ENCODE measurements at places on chromosomes 4 and X.

DNA sequence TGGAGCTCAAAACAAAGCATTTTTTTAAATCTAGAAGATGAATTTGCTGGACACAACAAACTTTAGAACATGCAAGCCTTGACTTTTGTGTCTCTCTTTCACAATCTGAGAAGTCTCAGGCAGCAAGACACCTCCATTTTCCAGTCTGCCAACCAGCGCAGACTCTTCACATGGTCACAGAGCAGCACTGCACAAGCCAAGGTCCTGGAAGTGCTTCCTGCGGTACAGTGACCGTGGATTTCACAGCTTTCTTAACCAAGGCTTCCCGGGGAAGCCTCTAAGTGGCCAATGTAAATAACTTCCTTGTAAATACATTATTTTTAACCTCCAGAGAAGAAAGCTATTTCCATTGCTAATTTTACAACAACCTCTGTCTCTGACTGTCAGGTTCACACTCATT lies 31.2 kb downstream of the ZNF827 start:
- no peak for DNase-seq

DNA sequence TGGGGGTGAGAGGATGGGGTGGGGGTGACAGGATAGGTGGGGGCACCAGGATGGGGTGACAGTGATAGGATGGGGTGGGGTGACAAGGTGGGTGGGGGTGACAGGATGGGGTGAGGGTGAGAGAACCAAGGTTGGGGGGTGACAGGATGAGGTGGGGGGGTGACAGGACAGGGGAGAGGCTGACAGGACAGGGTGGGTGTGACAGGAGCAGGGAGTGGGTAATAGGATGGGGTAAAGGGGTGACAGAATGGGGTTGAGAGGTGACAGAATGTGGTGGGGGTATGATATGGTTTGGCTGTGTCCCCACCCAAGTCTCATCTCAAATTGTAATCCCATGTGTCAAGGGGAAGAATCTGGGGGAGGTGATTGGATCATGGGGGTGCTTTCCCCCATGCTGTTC lies 26.0 kb downstream of the RNF212 start:
- DNase-seq: no peak

DNA sequence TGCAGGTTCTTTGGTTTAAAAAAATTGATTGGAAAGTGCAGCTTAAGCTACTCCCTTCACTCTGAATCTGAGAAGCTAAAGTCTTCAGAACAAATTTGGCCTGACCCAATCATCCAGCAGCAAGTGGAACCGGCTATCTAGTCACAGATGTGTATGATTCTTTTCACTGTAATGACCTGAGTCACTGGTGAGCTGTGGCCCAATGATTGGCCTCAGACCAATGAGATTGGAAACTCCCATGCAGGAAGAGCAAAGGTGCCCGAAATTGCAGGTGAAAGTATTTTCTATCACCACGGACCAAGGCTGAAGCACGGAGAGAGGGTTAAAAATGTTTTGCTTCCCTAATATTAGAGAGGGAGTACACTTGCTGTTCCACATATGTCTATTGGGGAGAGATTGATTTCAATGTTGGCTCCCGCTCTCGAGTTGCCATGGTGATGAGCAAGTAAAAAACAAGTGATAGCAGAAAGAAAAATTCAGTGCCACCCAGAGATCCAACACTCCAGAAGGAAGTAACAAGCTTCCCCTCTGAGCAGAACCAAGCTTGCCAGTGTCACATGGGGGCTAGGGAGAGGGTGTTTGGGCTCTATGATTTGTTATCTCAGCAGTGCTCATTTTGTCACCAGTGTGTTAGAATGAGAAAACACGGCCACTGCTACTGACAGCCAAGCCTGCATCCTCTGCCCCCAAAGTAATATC lies 11.2 kb downstream of the RIPPLY1 start:
- no peak for DNase-seq

DNA sequence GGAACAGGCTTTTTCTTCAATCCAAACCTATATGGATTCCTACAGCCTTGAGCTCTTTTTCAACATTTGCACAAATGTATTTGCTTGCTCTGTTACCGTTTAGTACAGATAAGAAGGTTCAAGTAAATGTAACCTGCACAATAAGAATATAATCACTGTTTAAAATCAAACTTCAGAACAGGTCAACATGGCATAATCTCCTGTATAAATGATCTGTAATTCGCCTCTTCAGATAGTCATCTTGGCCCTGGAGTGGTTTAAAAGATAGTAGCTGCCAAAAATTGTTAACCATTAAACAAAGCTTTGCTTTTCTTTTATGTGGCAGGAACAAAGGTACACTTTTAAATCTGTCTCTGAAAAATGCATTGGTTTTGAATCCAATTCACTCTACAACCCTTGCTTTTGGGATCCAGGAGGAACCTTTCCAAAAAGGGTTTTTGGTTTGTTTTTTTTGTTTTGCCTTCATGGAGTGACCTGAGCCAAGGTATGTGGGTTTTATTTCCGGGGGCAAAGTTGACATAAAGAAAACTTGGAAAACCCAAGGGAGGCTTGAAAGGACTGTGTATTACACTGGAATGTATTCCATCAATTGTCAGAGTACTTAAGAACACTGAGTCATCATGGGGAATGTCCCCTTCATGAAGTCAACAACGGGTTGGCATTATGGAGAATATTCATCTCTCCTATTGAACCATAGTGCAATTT lies 210.4 kb upstream of the HCCS start:
- no peak for DNase-seq

DNA sequence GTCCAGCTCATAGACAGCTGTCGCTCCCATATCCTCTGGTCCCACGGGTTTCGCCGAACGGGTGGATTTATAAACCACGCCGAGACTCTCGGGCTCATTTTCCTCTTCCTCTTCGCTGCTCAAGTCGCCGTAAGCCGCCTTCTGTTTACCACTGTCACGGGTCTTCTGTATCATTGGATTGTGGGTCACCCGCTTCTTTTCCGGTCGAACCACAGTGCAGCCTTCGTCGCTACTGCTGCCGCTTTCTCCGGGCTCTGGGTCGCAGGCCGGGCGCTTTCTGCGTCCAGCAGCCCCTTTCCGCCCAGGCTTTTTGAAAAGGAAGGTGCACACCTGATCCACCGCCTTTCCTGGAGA lies 311 bp downstream of the RNF113A start:
- DNase-seq: peak; percentile 33

DNA sequence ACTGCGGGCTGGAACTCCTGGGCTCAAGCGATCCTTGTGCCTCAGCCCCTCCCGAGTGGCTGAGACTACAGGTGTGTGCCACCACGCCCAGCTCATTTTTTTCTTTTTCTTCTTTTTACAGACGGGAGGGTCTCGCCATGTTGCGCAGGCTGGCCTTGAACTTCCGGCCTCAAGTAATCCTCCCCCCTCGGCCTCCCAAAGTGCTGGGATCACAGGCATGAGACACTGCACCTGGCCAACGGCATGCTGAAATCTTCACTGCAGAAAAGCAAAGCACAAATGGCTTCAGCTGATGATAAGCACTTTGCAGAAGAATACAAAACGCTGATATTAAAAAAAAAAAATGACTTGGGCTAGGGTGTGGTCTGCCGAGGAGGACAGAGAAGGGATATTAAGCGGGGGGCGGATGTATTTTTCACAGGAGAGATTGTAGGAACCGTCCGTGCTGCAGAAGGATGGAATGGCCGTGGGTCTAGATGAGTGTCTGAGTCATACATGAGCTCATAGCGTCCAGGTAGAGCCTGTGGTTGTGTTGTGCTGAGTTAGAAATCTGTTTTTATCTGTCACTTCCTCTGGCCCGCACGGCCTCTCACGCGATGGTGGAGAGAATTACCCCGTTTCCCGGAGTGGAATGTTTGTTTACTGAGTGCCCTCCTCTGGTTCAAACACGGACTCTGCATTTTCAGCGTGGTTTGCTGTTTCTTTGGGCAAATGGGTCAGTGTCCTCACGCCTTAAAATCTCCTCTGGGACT lies 8.5 kb upstream of the AKAP17A start:
- DNase-seq: peak; percentile 16

- DNase-seq: no peak
These were observed 49.3 kb downstream of the INTS12 start for GRCh38 chr4:105659190-105659589.

DNA sequence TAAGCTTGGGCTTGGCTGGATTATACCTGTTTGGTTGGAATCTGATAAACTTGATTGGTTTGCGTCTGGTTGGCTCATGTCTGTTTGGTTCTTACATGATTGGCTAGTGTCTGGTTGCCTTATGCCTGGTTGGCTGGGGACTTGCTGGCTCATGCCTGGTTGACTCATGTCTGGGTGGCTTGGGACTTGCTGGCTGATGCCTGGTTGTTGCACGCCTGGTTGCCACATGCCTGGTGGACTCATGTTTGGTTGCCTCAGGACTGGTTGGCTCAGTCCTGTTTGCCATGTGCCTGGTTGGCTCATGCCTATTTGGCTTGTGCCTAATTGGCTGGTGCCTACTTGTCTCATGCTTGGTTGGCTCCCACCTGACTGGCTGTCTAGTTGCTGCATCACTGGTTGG lies 104.5 kb downstream of the APOOL start:
- no peak for DNase-seq

DNA sequence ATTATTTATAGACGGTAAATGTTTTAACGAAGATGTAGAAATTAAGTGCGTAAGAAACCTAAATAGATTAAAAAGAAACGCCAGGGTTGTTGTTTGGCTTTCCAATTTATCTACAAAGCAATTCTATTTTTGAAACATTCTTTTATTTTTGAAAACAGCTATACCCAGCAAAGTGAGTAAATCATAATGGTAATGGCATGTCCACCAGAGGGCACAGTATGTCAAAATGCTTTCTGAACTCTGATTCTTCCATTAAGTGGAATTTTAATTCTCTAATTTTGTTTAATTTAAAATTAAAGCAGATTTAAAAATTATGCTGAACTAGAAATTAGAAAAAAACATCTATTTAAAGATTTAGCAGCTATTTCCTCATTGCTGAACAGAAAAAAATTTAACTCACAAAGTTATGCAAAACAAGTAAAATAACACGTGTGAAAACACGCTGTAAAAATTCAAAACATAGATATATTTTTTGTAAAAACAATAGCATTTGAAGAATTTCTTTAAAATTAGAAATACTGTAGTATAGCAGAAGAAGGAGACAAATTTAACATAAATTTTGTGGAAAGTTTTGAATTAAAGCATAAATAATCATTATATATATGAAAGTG lies 26.5 kb downstream of the RASSF6 start:
- no peak for DNase-seq

GRCh38 chrX:85026170-85026569 lies 22.5 kb downstream of the APOOL start:
- DNase-seq: no peak

DNA sequence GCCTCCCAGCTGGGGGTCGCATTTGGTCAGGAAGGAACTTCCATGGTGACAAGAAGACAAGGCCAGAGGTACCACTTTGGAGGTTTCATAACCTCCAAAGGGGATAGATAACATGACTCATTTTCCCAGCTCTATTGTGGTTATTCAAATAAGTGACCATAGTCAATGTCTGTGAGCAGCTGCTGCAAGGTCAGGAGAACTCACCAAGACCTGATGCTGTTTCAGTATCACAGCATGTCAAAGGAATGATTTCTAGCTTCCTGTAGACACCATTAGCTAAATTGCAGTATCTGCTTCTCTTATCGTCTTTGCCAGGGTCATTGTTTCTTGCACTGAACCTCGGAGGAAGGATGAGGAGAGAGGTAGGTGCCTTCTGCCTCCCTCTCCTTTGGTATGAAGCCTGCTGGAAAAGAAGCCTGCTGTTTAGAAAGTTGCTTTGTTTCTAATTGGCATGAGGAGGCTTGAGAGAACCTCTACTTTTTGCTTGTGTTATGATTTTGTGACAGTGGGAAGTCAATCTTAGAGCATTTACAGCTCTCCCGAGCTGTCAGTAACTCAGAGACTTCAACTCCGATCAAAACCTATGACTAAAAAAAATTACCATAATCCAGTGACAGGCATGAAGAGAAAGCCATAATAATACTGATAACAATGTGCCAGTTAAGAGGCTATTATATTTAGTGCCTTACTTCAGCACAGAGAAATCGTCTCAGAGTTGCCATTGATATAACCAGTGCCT lies 38.0 kb upstream of the GATB start:
- no peak for DNase-seq

DNA sequence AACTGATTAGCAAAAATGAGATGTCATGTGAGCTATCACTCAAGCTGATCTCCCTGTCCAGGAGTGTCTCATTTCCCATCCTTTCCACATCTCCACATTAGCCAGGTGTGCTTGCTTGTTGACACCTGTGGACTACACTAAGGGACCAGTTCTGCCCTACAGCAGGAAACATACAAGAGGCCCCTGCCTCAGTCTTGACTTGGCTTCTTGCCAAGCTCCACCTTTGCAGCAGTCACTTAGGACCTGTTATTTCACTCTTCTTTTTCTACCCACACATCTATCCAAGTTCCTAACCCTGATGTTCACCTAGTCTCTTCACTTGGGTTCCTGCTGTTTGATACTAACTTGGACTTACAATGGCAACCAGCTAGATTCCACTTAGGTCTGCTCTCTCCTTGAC lies 13.2 kb downstream of the FRMD7 start:
- no peak for DNase-seq

DNA sequence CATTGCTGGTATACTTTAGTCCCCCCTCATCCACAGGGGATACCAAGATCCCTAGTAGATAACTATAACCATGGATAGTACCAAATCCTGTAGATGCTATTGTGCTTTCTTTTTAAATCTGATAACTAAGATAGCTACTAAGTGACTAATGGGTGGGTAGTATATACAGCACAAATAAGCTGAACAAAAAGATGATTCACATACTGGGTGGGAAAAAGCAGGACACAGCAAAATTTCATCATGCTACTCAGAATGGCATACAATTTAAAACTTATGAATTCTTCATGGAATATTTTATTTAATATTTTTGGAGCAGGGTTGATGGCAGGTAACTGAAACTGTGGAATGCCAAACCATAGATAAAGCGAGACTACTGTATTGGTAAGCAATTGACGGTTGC lies 161.6 kb downstream of the IL15 start:
- no peak for DNase-seq

DNA sequence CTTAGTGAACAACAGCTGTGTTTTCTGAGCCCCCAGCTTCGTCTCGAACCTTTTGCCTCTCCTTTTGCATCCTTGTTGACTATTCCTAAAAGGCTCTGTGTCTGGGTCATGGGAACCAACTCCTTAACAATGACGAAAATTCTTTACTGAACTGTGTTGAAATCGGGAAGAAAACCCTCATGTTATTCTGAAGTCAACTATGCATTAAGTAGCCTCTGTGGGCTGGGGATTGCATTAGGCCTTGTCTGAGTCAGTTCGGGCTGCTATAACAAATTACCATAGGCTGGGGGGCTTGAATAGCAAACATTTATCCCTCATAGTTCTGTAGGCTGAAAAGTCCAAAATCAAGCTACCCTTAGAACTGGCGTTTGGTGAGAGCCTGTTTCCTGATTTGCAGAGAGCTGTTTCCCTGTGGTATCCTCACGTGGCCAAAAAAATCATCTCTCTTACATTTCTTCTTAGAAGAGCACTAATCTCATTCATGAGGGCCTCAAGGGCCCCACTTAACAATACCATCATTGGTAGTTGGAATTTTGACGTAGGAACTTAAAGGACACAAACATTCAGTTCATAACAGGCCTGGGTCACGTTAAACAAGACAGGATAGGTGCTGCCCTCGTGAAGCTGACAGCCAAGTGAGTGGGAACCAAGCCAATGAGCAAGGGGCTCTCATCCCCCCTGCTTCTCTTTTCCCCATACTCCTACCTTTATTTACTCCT lies 75.9 kb downstream of the CLNK start:
- DNase-seq: no peak
